ENCODE measurements at places on chromosomes 7 and 10.

GRCh38 chr7:3453398-3453797, 152.3 kb downstream of the SDK1 start:
- DNase-seq = no peak

- DNase-seq = no peak
Observed at GRCh38 chr7:99784007-99784406, at the start of gene CYP3A4. CYP3A4 (minus strand) TSS chr7:99784184; CDS start chr7:99784081, 103 bp downstream.

- DNase-seq = no peak
Observed at GRCh38 chr10:46020344-46020657, 10.1 kb downstream of the NCOA4 start.

DNA sequence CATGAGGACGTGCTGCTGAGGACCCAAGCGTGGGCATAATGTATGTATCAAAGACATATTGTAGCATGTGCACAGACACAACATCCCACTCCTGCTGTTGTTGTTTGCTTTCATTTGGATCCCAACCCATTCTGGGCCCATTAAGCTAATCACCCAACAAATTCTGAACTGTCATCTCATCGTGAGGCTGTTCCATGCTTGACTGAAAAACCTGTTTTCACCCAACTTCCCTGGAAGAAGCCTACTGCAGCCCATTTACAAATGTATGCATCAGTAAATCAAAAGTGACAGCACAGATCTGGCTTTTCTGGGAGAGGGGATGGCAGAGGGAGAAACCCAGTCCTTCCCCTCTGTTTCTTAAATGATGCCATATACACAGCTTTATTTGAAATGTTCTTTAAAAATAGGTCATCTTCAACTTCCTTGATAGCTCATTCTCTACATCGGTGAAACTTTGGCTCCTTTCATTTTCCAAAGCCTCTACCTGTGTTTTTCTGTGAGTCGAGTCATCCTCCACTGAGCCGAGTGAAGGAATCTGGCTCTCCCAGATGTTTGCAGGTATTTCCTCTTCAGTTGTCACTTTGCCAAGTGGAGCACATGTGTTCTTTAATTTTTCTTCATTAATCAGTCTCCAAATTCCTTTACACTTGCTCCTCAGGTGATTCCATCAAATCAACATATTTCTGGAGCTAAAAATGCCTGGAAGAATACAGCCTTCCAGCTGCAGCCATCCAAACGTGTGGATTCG, 151.8 kb downstream of the CHN2 start:
- no peak for DNase-seq

GRCh38 chr7:150967349-150967748, 10.8 kb downstream of the KCNH2 start:
- DNase-seq = no peak

- DNase-seq = no peak
Observed at GRCh38 chr10:104318326-104318725, 19.9 kb downstream of the ITPRIP start.

DNA sequence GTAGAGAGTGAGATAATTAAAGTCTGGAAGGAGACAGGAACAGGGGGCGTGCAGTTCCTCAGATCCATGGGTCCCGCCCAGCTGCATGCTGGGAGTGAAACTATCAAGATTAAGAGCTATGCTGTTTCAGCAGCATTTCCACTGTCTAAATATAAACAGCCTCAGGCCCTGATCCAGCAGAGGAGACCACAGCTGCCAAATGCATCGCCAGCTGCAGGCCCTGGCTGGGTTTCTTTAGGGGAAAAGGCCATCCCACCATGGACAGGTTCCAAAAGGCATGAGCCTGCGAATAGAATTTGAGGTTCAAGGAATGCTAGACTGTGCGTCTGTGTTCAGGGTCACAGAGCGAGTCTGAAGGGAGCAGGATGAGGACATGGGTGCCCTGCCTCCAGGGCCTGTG, 411.4 kb downstream of the PAXIP1 start:
- DNase-seq = no peak

- no peak for DNase-seq
Observed at GRCh38 chr7:51070151-51070550, 246.5 kb downstream of the COBL start.

DNA sequence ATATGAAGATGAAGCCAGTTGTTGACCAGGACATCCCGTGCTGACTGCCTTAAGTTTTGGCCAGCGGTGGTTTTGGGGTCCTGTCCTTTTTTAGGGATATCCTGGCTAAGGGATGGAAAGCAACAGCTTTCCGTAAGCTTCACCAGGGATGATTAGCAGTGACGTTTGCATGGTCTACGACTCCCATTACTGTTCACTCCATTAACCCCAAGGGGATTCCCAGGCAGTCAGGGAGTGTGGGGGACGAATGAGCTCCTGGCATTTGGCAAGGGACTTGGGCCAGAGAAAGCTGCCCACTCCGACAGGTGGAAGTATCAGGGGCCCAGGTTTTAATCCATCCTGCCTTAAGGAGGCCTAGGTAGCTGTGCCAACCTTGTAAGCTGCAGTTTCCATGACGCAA, 66.8 kb downstream of the ITGB1 start:
- no peak for DNase-seq

GRCh38 chr7:53428045-53428444, 392.6 kb downstream of the POM121L12 start:
- DNase-seq = no peak

GRCh38 chr7:44811093-44811492, 14.6 kb downstream of the PPIA start:
- DNase-seq = peak; percentile 49

GRCh38 chr10:52883996-52884871, 111.7 kb upstream of the MBL2 start:
- DNase-seq = peak; percentile 60

DNA sequence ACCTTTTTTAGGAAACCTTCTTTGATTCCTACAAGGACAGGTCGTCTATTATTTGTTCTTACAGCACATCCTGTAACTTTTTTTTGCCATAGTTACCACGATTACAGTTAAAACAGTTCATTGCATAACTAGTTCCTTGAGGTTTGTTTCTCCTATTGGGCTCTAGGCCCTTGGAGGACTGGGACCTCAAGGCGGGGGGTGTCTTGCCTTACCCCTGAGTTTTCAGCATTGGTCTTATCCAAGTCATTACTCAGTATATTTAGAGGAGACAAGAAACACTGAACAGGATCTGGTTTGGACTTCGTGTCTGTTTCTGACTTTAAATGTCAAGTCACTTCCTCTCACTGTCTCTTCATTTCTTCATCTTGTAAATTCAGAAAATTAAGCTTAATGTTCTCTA, 369.8 kb downstream of the SDK1 start:
- no peak for DNase-seq

GRCh38 chr7:39355664-39356063, 210.5 kb upstream of the YAE1 start:
- no peak for DNase-seq

DNA sequence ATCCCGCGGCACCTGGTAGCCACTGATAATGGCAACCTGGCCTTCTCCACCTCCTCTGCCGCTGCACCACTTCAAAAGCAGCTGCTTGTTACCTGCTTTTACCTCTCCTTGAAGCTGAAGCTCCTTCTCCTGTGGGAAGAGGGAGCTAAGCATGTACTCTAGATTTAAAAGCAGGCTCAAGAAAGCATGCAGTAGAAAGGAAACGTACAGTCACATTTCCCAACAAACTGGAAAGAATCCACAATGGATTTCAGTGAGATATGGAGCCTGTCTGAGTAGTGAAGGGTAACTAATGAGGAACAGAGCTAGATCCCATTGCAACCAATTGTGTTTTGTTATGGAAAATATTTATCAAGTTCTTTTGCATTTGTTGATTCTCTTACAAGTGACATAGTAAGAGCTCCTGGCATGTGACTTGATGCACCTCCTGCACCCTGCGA, 457.4 kb upstream of the GALNT17 start:
- no peak for DNase-seq

DNA sequence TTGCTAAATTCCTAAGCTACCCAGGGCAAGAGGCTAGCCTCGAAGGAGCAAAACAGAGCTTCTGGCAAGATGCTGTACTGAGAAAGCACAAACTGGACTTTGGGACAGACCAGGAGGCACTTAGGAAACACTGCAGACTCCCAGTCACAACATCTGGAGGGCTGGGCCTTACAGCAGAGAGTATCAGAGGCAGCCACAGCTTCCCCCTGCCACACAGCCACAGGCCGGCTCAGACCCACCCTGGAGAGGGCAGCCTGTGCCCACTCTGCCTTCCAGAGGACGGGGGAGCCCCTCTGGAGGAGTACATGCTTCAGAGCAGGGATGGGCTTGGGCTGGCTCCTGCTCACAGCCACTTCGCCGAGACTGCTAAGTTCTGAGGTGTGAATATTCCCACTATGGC, 17.4 kb downstream of the ESYT2 start:
- no peak for DNase-seq

DNA sequence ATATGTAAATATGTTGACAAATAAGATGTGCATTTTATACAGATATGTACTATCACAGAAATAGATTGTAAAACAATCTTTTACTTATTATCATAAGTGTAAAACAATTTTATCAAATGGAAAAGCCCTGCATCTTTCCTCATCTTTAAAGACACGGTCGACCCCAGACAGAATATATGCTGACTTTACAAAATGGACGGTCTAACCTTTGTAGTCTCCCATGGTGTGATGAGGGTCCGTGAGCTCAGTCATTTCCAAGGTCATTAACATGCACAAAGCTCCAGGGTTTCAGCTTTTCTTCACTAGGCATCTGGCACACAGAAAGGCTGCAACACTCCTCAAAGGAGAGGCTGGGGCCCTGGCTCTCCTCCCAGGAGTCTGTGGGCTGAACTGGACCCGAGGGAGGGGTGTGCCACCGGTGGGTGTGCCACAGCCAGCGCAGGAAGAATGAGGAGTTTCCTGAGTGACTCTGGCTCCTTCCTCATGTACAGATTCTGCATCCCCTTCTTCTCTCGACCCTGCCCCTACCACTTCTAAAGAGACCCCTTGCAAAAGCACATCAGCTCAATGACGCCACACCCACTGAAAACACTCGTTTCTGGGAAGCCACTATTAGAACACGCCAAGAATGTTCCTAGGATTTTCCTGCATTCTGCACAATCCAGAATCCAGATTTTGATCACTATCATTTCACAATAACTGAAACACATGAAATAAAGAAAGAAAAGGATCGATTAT, 26.2 kb upstream of the ABLIM1 start:
- no peak for DNase-seq

- peak; percentile 42 for DNase-seq
Observed at GRCh38 chr10:48800007-48800675, 115.5 kb downstream of the WDFY4 start.
